Activated effector memory CD4-positive, alpha-beta T cell treated with Interleukin-2 at 50 U/mL for 16 hours (primary cell): ENCODE measurements at places on chromosomes 1 and 21.

DNA sequence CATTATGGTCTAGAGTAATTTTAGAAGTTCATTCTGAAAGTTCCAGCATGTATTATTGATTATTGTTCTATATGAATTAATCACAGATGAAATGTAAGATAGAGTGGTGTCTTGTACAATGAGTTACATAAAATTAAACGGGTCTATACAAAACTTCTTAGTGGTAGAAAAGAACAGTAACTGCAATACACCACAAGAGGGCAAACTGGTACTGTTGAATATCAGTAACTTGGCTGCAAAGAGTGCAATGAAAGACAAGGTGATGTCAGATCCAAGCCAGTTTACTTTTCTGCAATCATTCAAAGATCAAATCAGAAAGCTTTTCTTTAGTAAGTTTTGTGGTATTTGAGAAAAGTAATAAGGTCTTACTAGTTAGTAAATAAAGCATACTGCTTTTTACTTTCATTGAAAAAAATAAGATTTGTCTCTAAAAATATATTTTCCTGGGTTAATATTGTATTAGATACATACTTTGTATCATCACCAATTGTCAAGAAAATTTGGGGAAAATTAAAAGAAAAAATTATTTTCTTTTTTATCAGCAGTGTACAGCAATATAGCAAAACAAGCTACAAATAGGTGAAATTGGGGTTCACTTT lies 66.4 kb upstream of the BTG3 start:
- DNase-seq = no peak

GRCh38 chr1:19427087-19427781 lies 58.1 kb downstream of the CAPZB start:
- DNase-seq = no peak

GRCh38 chr1:245698860-245699259 lies 544.1 kb downstream of the KIF26B start:
- DNase-seq = no peak

DNA sequence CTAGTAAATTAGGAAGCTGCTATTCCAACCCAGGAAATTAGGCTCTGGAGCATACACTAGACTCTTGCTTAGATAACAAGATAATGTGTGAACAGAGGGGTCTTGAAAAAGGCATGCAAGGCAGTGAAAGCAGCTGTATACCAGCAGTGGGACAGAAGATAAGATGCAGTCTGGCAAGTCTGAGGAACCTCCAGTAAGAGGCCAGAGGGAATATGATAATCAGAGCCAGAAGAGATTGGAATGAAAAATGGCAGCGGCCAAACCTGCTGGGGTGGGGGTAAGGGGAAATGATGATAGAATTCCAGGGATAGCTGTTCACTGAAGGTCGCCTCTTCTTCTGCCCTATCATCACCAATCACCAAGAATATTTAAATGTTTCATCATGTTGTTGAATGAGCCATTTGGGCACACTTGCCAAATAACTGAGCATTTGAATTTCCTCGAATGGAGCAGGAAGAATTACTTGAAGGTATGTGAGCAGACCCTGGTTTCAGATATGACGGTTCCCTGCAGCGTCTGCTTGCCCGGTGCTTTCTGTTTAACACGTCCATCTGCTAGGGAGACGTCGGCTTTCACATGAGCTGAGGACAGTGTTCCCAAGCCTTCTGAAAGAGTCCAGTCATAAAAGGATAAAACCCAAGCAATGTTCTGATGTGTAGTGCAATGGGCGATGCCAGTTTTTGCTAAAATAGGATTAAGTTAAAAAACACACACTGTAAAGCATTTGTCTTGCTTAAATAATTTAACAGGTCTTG lies 173.3 kb downstream of the RWDD3 start:
- DNase-seq = no peak

GRCh38 chr1:44808938-44809917 lies 905 bp downstream of the BTBD19 start:
- peak; percentile 81 for DNase-seq

GRCh38 chr1:41640141-41640751 lies 155.8 kb upstream of the EDN2 start:
- DNase-seq = no peak

DNA sequence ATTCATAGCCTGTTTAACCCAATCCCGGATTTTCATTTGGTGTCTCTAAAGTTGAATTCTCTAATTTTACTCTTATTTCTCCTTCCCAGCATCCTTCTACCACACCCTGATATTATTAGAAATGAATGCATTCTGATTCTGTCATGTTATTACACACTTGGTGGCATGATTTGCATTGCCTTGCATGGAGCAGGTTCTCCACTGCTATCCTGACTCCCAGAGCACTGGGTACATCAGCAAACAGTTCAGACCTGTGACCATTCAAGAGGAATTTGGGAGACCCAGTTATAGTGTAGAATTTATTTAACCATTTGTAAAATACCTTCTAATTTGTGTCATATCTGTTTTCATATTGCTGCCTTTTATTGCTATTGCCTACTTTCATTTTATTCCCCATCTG lies 2.6 kb downstream of the LRRC8B start:
- no peak for DNase-seq

GRCh38 chr1:197924516-197925123 lies 7.4 kb downstream of the LHX9 start:
- no peak for DNase-seq

GRCh38 chr1:211612786-211613107 lies 33.8 kb upstream of the SLC30A1 start:
- DNase-seq = no peak

DNA sequence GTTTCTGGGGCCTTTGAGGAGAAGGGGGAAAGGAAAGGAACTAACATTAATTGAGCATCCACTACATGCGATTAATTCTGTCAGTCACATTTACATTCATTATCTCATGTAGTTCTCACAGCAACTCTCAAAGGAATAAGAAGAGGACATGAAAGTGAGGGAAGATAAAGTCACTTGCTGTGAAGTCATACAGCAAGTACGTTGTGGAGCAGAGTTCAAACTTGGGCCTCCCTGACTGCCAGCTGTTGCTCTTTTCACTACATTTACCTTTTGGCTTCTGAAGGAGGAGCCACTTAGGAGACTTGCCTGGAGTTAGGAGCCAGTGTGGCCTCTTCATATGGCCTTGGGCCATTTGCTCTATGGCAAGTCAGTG lies 6.2 kb downstream of the ZNF691 start:
- DNase-seq = no peak

GRCh38 chr1:85225624-85226380 lies 25.0 kb upstream of the SYDE2 start:
- no peak for DNase-seq

DNA sequence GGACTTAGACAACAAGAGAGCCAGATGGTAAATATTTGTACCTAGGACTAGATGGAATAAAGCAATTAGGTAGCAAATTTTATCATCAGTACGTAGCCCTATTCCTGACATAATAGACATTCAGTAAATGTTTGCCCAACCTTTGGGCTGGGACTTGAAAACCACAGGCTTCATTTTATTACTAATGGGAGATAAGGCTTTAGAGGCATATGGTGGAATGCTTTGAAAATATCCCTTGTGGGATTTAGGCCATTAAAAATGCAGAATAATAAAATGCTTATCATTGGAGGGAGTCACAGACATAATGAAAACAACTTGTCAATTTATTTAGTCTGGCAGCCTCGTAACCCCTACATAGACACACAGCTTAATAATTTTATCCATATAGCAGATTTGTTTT lies 296.1 kb upstream of the SPAG17 start:
- DNase-seq = no peak

- no peak for DNase-seq
These were observed 53.2 kb downstream of the SLC35F3 start for GRCh38 chr1:233957691-233958090.
